Fibroblast of villous mesenchyme (primary cell): ENCODE measurements at places on chromosomes 11 and 22. TPM values are rescaled to one million over a fixed set of nuclear protein-coding genes. Genes with fewer than 3 reads are reported as not detected.

- DNase-seq = peak; percentile 52
Observed at GRCh38 chr11:10902301-10903063, 44.6 kb upstream of the ZBED5 start.

DNA sequence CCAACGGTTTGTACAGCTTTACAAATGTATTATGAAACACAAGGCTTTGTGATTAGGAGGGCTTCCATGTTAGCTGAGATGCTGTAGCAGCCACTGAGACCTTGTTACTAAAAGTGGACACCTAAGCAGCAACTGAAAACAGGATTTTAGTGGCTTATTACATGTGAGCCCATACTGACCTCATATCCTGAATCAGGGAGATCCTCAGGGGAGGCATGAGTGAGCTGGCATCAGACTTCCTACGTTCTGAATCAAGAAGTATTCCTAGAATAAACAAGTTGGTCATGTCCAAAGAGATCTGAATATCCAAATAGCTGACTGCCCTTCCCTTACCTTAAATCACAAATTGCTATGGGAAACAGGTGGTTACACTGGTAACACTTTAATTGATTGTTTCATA, 59.1 kb upstream of the SCUBE2 start:
- DNase-seq = peak; percentile 48

Gene TSPAN18
- under 0.01 and 0.64 TPM in 2 replicates for total RNA-seq

Gene INSC
- total RNA-seq = under 0.01 and 0.32 TPM in 2 replicates

- DNase-seq = peak; percentile 16
Observed at GRCh38 chr11:324156-324555, 3.5 kb upstream of the IFITM3 start.

DNA sequence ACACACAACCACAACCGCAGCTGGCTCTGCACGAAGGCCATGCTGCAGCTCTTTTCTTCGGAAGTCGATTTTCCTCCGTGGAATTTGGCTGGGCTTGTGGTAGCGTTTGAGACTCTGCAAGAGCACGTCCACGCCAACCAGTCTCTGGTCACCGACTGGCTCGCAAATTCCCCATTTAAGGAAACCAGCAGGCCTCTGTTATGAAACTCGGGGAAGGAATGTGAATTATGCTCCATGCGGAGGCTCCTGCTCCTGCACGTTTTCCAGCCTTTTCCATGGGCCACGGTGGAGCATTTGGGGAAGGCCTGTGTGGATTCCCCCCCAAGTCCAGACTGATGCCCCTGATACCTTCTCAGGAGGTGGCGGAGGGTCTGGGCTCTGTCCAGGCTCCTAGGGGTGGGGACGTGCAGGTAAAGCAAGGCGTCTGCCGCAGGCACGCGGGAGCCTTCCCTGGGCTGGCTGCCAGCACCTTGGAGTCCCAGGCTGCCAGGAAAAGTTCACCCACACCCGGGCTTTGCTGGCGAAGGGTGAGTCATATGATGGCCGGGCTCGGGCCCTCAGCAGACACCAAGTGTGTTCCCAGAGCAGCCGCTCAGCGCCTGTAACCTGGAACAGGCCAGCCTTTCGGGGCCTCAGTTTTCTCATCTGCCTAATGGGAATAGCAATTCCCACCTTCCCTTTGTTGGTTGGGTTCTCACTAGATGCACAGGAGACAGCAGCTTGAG, 41.9 kb downstream of the LRP5 start:
- peak; percentile 95 for DNase-seq

DNA sequence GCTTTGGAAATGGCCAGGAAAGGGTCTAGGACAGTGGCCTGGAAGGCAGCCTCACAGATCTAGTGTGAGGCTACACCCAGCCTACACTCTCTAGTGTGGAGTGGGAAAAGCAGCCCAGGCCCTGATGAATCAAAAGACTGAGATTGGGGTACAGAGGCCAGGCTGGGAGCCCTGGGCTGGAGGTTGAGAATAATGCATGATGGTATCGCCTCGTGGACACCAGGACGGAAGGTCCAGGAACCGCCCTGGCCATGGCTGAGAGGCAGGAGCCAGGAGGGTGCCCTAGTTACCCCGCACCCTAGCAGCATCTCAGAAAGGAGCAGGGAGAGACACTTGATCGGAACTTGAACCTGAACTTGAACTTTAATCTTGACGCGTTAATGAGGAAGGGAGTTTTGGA, 40.5 kb upstream of the NFAM1 start:
- DNase-seq = no peak
